ENCODE measurements at places on chromosomes 6 and 20.

GRCh38 chr20:25315418-25316210 lies 67.7 kb downstream of the PYGB start:
- DNase-seq, result peak; percentile 64

DNA sequence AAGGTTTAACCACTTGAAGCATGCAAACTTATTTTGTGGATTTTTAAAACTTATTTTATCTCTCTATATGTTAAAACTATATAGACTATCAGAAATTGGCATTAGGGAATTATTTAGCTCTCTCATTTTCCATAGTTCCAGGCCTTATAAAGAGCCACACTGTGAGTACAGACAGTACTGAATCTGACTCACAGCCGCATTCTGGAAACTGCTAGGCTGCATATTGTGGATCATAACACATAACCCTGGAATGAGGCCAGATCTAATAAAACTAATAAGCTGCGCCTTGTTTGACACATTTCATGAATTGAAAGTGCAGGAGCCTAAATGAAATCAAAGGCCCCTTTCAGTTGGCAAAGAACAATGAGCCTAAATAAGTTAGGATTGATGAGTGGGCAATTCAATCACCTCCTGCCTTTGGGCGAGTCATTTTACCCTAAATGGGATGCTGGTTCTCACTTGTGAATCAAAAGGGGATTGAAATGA lies 308.4 kb downstream of the PACRG start:
- DNase-seq, result no peak

- no peak for DNase-seq
Observed at GRCh38 chr6:52285177-52286068, 881 bp upstream of the MCM3 start.

DNA sequence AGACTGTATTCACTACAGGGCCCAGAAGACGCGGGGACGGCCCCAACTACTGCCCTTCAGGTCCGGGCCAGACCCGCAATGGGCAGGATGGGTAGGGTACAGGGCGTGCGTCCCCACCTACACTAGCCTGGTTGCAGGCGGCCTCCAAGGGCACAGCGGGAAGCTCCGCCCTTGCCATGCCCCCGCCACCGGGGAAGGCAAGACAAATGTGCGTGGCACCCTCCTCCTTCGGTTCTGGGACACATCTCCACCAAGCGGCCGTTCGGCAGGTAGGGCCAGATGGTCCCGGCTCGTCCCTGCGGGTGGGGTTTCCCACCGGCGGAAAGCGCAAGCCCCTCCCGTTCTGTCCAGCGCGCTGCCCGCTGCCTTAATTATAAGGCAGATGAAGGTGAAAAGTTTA lies 5.6 kb downstream of the NXT1 start:
- DNase-seq, result no peak

GRCh38 chr6:31490115-31490873 lies 7.7 kb upstream of the MICB start:
- no peak for DNase-seq

- no peak for DNase-seq
Observed at GRCh38 chr20:57653546-57653900, 33.3 kb upstream of the ZBP1 start.

DNA sequence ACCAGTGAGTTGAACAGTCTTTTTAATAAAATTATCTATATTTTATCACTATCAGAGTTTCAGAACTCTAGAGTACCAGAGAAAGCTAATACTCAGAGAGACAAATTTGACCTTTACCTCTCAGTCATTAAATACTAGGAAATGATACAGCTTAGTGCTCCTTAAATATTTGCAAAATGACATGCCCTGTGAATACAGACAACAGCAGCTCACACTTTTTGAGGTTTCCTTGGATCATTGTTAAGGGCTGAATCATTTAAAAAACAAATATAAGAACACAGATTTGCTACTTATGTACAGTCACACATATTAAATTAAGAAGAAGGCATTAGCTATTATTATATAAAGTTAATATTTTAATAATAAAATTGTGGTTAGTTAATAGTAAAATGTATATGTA lies 1158.7 kb upstream of the EYS start:
- DNase-seq, result peak; percentile 56

DNA sequence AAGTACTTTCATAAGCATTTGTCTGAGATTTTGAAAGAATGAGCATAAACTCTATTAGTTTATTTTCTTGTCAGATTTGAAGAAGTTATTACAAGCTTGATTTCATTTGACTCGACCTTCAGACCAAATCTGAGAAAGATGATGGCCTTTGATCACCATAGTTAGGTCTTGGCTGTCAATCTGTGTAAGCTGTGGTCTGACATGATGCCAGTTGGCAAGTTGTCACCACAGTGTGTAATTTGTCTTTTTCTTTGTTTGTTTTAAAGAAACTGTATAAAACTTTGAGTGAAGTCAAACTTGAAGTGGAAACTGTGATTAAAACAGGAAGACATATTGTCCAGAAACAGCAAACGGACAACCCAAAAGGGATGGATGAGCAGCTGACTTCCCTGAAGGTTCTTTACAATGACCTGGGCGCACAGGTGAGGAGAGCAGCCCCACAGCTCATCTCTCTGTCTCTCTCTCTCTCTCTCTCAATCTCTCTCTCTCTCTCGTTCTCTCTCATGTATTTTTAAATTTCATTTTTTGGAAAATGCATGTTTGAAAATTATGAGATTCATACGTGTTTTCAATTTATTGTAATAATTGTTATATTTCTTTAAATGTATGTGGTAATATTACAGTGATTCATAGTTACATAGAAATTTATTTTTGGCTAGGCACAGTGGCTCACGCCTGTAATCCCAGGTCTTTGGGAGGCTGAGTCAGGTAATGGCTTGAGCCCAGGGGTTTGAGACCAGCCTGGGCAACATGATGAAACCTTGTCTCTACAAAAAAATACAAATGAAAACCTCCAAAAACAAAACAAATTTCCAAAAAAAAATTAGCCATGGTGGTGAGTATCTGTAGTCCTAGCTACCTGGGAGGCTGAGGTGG lies 208.1 kb downstream of the UTRN start:
- no peak for DNase-seq

Measured in Caki2 (cell line).